ENCODE measurements at places on chromosomes 4 and X.

GRCh38 chrX:9604111-9604907 is 139.5 kb downstream of the TBL1X start:
- peak; percentile 70 for DNase-seq

DNA sequence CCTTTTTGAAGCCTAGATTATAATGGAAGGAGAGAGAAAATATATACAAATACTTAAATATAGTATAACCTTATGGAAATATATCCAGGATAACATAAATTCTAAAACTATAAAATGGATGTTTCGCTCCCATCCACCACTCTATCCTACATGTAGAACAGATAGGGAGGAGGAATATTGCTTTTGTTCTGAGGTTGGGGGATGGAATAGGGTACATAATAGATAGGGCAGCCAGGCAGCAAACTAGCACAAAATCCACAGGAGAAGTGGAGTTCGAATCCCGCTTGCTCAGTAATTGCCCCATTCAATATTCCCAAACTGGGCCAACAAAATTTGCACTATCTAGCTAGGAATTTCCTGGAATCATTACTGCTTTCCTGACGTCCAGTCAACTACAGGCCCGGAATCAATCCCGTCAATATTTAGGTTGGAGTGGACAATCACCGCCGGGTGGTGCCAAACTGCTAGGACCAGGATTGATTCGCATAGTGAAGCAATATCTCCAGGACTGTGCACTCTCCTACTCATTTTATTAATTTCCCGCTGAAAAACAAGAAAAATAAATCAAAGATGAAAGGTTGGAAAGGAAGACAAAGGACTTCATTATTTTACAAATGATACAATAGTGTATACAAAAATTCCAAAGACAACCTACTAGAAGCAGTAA is 40.4 kb upstream of the PAPSS1 start:
- DNase-seq: no peak

DNA sequence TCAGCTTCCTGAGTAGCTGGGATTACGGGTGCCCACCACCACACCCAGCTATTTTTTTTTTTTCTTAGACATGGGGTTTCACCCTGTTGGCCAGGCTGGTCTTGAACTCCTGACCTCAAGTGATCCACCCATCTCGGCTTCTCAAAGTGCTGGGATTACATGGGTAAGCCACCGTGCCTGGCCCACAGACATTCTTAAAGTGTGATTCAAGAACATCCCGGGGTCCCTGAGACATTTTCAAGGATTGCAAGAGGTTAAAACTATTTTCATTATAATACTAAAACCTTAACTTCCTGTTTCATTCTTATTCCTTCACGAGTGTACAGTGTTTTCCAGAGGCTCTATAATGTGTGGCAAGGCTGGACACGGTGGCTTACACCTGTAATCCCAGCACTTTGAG is 318.7 kb downstream of the CAMK2D start:
- DNase-seq: no peak

DNA sequence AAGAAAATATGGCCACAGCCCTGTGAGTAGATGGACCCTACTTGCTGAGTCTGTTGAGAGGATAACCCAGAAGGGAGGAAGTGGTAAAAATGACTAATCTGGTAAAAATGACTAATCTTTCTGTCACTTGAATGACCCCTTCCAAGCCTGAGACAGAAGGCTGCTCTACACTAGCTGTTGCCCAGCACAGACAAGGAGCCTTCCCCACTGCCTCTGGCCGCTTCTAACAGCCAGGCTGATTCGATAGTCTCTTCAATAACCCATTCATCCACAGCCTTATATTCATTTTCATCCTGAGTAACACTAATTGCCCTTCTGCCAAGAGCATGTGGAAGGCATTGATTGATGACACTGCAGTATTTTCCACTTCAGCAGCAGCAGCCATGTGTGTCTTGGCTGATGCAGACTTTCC is 18.4 kb downstream of the MAGEB17 start:
- no peak for DNase-seq

GRCh38 chrX:154096140-154097002 is 1.1 kb downstream of the MECP2 start:
- no peak for DNase-seq

GRCh38 chr4:1249731-1250526 is 999 bp upstream of the CTBP1 start:
- DNase-seq: no peak

- no peak for DNase-seq
Observed at GRCh38 chrX:38305971-38306370, 21.3 kb downstream of the RPGR start.

- DNase-seq: no peak
Observed at GRCh38 chrX:30781711-30782444, 107.2 kb downstream of the TAB3 start.

Measured in hippocampal formation (tissue), 2 donors.